ENCODE measurements at places on chromosomes 3 and 15.

GRCh38 chr3:128339491-128340012 is 127.1 kb downstream of the DNAJB8 start:
- DNase-seq = no peak

- peak; percentile 74 for DNase-seq
These were observed 5.9 kb upstream of the TMEM115 start for GRCh38 chr3:50365080-50365841.

- DNase-seq = no peak
These were observed 1.9 kb downstream of the SYN2 start for GRCh38 chr3:12005951-12006625.

DNA sequence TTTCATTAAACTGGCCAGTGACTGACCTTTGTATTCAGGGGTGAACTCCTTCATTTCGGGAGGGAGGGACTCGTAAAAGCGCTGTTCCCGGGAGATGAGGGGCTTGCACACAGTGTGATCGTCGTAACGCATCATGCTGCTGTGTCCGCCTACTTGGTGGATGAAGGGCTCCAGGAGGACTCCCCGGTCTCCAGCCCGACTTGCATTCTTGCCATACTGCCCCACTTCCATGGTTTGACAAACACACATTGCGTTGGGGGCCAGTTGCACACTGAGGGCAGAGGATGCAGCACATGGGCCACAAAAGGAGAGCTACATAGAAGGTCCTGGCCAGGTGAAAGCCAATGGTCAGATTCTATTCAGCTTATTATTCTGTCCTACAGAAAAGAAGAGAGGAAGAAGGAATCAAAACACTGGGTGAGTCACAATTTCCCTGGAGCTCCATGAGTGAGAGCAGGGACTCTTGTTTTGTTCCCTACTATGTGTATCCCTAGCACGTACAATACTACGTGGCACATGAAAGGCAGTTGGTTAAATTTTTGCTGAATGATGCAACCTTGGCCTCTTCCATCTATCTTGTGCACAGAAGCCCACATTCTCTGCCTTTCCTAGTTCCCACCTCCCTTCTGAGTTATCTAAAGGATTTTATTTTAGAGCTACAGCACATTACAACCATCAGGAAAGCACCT is 24.2 kb upstream of the GMPPB start:
- no peak for DNase-seq

DNA sequence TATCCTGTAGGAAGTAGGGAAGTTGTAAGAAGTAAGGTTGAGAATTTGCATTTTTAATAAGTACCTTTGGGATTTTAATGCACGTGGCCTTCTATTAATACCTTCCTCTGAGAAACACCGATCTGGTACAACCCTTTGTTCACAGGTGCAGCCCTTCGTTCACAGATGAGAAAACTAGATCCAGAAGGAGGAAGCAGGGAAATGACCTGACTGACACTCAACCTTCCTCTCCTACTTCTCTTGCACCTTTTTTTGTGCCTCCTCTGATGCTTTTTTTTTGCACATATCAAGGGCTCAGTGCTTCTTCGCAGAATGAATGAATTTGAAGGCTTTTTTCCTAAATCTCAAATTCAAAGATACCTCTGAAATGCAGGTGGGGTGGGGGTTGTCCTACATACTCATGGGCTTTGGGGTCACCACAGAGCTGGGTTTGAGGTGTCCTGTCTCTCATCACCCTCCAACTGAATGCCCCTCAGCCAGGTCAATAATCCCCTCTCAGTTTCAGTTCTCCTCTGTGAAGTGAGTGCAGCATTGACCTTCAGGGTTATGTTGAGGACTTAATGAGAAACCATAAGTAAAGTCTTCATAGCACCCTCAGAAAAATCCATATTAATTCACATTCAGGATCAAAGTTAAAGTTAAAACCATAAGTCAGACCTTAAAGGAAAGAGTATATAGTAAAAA is 161.5 kb upstream of the CTNNB1 start:
- no peak for DNase-seq

GRCh38 chr15:45200799-45201556 is 13.2 kb upstream of the SHF start:
- peak; percentile 85 for DNase-seq

DNA sequence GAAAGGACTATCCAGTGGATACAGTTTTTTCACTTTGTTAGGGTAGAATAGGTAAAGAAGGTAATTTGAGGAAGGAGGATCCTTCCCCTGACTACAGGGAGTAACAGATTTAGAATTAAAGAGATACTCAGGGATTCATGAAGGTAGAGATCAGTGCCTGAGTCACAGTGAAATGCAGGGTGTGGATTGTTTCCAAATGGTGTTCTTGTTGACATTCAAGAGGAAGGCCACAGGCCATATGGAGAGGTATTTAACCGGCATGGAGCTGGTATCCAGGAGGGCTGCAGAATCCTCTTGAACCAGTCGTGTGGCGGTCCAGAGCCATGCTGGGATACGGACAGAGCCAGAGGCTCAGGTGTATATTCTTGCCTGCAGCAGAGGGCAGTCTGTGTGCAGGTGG is 28.2 kb downstream of the GYG1 start:
- no peak for DNase-seq

GRCh38 chr3:25151281-25151902 is 276.7 kb upstream of the RARB start:
- DNase-seq = no peak

- DNase-seq = peak; percentile 33
These were observed 109.3 kb downstream of the SHQ1 start for GRCh38 chr3:72738752-72739530.

- DNase-seq = no peak
These were observed 25.0 kb downstream of the TKT start for GRCh38 chr3:53230789-53231188.

DNA sequence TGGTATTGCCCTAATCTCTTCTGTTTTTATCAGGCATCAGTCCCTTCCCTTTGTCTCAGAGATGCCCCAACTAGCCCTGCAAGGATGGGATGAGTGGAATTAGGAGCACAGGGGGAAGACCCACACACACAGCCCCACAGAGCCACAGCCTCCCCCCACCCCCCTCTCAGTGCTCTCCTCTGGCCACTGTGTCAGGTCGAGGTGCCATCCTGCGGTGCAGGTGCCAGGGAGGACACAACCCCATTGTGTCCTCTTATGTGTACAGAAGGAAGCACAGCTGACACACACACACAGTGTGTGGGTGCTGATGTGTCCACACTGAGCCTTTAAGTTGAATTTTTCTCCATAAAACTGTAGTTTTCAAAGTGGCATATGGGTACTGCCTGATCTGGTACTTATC is 534.5 kb downstream of the OCA2 start:
- no peak for DNase-seq

- no peak for DNase-seq
These were observed 105.3 kb downstream of the SNRK start for GRCh38 chr3:43391621-43392020.

DNA sequence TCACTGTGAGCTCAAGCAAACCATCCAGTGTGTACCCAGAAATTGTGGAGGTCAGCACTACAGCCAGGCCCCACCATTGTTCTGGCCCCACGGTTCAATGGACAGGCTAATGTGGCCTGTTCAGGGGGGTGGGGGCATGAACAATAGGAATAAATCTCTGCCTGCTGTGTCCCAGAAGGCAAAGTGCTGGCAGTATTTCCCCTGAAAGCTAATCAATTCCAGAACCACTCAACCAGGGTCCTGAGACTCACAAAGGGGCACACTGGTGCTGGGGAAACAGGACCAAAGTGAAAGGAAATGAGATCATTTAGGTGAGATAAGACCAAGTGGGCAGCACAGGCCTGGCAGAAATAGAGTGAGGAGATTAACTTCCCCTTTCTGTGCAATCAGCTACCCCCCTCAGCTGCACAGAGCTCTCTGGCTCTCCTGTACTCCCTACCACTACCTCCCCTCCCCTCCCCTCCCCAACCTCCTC is 11.5 kb downstream of the CRYGS start:
- no peak for DNase-seq

DNA sequence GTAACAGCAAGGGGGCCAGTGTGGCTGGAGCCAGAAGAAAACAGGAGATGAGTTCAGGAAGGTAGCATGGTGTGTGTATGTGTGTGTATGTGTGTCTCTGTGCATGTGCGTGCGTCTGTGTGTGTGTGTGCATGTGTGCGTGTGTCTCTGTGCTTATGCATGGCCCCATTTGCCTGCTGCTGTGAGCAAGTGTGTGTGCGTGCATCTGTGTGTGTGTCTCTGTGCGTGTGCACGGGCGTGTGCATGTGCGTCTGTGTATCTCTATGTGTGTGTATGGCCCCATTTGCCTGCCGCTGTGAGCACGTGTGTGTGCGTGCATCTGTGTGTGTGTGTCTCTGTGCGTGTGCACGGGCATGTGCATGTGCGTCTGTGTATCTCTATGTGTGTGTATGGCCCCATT is 7.1 kb upstream of the EEFSEC start:
- no peak for DNase-seq

DNA sequence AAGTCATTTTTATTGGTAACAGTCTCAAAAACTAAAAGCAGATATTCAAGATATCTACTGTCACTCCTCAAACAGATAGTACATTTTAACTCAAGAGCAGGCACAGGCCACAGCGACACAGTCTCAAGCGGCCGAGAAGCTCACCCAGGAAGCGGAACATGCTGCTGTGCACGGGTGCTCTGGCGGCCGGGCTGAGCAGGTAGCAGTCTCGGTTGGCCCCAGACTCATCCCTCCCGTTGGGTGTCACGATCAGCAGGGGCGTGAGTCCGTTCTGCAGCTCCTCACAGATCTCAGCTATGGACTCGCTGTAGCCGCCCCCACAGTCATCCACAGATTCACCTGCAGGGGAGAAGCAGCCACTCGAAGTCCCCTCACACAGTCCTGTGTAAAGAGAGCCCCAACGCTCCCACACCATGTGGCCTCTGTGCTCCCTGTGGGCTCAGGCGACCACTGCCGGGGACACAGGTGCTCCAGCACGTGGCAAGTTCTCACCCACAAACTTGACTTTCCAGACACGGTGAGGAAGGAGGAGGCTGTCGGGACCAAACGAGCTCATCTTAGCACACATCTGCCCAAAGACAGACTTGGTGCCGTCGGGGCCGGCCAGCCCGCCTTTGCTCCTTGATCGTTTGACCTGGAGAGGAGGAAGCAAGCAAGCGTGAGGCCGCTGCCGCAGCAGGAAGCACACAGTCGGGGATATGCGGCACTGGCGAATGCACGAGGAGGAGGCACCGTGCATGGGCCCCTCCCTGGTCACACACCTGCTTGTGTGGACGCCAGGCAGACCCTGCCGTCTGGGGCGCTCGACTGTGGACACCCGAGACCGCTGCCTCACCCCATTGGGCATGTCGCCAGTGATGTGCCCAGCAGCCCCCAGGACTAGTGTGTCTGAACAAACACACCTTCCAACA is 17.7 kb upstream of the OCA2 start:
- no peak for DNase-seq

GRCh38 chr3:150377601-150378300 is 30.3 kb upstream of the TSC22D2 start:
- no peak for DNase-seq

- no peak for DNase-seq
These were observed 56.3 kb downstream of the ISG20 start for GRCh38 chr15:88695101-88695500.

GRCh38 chr15:85832394-85832793 is 37.7 kb upstream of the KLHL25 start:
- no peak for DNase-seq

DNA sequence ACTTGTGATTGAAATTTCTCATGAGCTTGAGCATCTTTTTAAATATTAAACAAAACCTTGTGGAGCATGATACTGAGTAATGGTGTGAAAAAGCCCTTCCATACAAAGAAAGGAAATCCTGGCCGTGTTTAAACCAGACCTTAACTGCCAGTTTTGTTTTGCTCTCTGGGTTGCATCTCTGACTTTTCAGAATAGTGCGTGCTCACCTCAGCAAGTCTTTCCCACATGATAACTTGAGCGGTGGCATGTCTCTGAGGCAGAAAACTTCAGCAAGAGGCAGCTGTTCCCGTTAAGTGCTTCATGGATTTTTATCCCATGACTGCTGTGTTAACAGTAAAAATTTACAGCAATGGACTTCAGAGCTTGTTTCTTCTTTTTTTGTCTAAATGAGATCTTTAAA is 393.3 kb downstream of the FEZF2 start:
- no peak for DNase-seq

DNA sequence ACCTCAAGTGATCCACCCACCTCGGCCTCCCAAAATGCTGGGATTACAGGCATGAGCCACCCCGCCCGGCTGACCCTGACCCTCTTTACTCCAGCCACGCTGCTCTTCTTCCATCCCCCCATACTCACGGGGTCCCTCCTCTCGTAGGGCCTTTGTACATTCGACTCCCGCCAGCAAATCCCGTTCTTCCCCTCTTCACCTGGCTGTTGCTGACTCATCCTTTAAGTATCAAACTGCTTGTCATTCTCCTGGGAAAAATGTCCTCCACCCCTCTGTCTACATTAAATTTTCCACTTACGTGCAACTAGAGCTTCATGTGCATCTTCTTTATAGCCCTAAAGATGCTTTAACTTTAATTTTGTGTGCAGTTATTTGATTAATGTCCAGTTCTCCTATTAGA is 203.1 kb downstream of the OPA1 start:
- DNase-seq = no peak

- no peak for DNase-seq
These were observed 43.4 kb upstream of the PRTG start for GRCh38 chr15:55786341-55786740.

- no peak for DNase-seq
These were observed 58.9 kb upstream of the EPHA6 start for GRCh38 chr3:96755519-96755918.

- peak; percentile 81 for DNase-seq
These were observed at the start of gene CCDC9B for GRCh38 chr15:40340740-40341400. Gene CCDC9B (minus strand): TSS chr15:40340939. CDS start chr15:40340819, 120 bp downstream.

- no peak for DNase-seq
These were observed 91.6 kb upstream of the CBLB start for GRCh38 chr3:105960381-105960780.

GRCh38 chr3:134106580-134106979 is 76.9 kb upstream of the SLCO2A1 start:
- no peak for DNase-seq

DNA sequence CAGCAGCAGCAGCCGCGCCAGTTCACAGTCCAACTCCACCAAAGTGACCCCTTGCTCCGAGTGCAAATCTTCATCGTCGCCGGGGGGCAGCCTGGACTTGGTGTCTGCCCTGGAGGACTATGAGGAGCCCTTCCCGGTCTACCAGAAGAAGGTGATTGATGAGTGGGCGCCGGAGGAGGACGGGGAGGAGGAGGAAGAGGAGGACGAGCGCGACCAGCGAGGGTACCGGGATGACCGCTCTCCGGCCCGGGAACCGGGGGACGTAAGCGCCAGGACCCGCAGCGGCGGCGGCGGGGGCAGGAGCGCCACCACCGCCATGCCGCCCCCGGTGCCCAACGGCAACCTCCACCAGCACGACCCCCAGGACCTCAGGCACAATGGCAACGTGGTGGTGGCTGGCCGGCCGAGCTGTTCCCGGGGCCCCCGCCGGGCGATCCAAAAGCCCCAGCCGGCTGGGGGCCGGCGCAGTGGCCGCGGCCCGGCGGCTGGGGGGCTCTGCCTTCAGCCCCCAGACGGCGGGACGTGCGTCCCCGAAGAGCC is 224.1 kb upstream of the IL12A start:
- no peak for DNase-seq

GRCh38 chr15:79769933-79770759 is 126.7 kb downstream of the MTHFS start:
- no peak for DNase-seq

GRCh38 chr3:137382005-137382594 is 382.0 kb upstream of the SOX14 start:
- DNase-seq = no peak

GRCh38 chr3:71062037-71062932 is 521.2 kb downstream of the FOXP1 start:
- DNase-seq = no peak

GRCh38 chr15:55218056-55218455 is 21.3 kb upstream of the RSL24D1 start:
- DNase-seq = no peak

GRCh38 chr15:58505581-58505980 is 73.8 kb downstream of the LIPC start:
- no peak for DNase-seq
